Activated CD4-positive, alpha-beta T cell treated with anti-CD3 and anti-CD28 coated beads, Interleukin-2, amount 50 U/mL, for 48 hours (primary cell): ENCODE measurements at places on chromosomes 4 and X.

DNA sequence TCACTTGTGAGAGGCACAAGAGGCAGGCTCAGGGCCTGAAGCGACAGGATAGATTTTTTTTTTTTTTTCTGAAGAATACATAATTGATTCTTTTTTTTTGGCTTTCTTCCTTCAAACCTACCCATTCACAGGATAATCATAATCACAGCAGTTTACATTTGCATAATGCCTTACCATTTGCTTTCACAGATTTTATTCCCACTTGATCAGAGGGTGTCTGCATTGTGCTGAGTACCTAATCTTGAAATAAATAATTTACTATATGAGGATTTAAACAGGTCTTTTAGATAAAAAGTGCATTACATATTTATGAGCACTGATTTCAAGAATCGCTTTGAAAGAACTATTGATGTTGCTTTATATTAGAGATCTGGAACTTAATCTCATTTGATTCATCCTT is 219.3 kb downstream of the SPRY1 start:
- DNase-seq, result no peak

DNA sequence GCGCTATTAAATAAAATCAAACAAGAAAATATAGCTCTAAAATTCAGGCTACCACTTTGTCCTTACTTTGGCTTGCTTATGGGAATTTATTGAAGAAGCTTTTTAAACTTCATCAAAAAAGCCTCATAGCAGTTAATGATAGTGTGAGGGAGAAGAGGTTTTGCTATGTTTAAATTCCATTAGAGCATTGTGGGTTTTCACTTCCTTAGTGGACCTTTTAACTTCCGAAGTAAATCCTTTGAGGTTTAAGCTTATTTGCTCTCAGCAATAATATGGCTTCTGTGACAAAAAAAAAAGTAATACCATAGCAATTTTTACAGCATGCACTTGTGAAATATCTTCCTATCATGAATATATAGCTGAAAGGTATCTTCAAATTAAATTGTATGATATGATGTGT is 120.2 kb upstream of the NDST4 start:
- DNase-seq, result no peak

DNA sequence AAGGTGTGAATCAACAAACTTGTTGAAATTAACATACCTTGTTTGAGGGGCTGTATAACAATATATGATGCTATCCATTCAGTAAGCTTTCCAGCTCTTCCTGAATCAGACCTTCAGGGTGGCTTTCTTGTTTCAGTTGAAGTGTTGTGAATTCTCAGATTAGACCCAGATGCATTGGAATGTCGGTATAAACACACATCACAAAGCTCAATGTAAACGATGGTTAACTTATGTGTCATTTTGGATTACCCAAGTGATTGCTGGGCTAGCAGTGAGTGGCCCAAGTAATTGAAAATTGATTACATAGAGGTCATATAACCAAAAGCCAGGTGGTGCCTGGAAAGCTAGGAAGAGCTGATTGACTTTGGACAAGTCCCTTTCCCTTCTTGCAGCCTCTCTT is 115.0 kb downstream of the SHROOM4 start:
- DNase-seq, result no peak

DNA sequence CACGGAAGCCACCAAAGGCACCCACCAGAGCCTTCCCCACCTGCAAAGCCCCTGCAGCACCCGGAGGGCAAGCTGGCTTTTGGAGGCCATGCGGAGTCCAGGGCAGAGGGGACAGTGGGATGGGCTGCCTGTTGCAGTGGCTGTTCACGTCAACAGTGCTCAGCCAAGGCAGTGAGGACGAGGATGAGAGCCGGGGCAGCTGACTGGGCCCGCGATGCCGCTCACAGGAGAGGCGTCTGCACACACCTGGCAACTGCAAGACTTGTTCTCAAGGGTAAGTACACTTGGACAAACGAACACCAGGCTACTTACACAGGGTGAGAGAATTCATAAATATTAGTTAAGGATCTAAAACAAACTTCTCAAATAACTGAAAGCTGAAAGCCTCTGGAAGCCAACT is 19.6 kb downstream of the FGFR3 start:
- DNase-seq, result no peak

DNA sequence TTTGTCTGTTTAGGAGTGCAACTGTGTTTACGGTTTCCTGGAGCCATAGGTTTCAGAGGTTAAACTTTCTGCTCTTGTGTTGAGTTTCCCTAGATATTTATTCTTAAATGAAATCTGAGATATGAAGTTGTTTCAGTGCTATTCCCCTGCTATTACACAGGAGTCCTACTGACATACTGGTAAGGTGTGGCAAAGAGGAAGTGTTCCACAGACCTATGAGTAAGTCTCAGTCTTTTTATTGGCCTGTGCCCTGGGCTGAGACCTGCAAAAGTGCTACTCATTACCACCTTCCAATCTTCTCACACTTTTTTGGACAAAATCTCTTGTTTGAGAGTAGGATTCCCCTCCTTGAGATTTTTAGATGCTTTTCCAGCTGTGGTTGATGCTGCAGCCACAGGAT is 35.6 kb upstream of the MAGEA8 start:
- no peak for DNase-seq

- no peak for DNase-seq
Measured at GRCh38 chrX:106649523-106650428, 38.0 kb downstream of the RADX start.

DNA sequence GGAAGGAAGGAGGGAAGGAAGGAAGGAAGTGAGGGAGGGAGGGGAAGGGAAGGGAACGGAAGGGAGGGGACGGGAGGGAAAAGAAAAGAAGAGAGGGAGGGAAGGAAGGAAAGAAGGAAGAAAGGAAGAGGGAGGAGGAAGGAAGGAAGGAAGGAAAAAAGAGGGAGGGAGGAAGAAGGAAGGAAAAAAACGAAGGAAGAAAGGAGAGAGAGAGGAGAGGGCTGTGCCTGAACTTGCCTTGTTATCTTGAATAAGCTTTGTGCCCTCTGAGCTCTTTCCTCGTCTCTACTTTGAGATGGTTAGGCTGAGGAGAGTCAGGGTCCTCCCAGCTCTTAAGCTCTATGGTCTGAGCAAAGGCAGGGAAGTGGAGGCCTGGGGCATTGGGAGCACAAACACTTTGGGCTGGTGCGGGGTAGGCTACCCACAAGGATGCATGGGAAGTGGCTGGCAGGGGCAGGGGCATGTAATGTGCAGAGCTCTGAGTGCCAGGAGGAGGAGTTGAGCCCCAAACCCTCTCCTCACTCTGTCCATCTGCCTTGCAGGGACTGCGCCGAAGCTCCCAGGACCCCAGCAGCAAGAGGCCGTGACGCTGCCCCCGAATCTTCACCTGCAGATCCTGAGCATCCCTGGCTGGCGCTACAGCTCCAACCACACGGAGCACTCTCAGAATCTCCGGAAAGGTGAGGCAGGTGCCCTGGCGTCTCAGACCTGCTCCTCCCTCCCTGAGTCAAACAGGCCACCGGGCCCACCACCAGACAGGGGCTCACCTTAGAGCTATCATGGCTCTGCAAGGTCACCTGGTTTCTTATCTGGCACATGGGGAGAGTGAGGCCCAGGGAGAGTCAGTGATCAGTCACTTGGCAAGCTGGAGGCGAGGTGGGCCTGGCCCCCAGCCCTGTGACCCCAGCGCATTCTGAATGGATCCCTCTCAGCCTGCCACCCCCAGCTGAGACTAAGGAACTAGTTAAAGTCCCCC is 26.5 kb upstream of the MRFAP1 start:
- no peak for DNase-seq

DNA sequence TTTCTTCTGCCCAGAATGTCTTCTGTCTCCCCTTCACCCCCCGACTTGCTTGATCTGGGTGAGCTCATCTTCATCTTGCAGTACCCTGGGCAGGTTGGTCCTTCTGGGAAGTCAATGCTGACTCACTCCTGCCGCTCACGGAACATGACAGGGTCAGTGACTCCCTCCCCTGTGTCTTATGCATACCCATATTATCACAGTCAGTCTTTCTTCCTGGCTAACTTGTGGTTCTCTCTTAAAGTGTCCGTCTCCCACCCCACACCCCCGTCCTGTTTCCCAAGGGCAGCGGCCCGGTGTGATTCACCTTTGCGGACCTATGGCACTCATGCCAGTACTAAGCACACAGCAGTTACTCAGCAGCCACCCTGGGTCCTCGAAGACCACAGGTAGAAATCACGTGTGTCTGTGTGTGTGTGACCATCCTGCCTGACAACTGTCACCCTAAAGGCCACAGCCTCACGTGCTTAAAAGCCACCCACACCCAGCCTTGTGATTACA is 17.7 kb downstream of the IQSEC2 start:
- peak; percentile 50 for DNase-seq

DNA sequence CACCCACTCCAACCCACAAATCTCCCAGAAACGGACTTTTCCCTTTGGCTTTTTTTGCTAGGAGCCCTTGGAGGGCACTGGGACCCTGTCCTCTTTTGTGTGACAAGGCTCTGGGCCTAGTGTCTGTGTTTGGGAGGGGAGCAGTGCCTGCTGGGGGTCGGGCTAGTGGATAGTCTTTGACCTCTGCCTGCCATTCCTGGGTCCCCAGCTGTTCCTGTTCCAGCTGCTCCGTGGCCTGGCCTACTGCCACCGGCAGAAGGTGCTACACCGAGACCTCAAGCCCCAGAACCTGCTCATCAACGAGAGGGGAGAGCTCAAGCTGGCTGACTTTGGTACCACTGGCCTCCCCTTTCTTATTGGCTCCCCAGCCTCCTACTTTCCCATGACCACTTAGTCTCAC is 6.7 kb upstream of the USP11 start:
- DNase-seq, result no peak

DNA sequence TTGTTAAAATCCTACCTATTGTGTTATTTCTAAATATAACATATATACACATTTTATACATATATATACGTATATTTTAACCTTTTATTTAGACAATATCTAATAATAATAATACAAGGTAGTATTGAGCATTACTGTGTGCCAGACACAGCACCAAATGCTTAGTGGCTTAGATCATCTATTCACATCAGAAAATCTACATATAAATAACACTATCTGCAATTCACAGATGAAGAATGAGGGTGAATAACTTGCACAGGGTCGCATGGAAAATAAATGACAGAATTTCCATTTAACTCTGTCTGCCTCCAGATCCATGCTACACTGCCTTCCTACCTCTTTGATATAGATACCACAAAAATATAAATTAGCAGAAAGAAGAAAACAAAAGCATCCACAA is 37.7 kb downstream of the SHROOM4 start:
- DNase-seq, result no peak

- no peak for DNase-seq
Measured at GRCh38 chr4:21887481-21887880, 61.1 kb downstream of the KCNIP4 start.

DNA sequence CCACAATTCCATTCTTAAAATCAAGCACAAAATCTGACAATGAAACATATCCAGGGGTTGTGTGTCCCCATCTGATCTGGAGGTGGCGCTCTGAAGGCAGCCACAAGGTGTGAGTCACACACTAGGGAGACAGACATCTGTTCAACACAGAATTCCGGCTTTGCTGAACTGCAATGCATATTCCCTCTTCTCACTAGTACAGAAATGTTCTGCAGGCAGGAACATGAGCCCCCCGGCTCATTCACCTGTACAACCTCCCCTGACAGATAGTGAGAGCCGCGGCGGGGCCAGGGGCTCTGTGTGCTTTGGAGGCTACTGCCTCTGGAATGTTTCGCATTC is 41.9 kb downstream of the WDR1 start:
- no peak for DNase-seq

- no peak for DNase-seq
Measured at GRCh38 chr4:164508097-164508496, 245.8 kb upstream of the SMIM31 start.

DNA sequence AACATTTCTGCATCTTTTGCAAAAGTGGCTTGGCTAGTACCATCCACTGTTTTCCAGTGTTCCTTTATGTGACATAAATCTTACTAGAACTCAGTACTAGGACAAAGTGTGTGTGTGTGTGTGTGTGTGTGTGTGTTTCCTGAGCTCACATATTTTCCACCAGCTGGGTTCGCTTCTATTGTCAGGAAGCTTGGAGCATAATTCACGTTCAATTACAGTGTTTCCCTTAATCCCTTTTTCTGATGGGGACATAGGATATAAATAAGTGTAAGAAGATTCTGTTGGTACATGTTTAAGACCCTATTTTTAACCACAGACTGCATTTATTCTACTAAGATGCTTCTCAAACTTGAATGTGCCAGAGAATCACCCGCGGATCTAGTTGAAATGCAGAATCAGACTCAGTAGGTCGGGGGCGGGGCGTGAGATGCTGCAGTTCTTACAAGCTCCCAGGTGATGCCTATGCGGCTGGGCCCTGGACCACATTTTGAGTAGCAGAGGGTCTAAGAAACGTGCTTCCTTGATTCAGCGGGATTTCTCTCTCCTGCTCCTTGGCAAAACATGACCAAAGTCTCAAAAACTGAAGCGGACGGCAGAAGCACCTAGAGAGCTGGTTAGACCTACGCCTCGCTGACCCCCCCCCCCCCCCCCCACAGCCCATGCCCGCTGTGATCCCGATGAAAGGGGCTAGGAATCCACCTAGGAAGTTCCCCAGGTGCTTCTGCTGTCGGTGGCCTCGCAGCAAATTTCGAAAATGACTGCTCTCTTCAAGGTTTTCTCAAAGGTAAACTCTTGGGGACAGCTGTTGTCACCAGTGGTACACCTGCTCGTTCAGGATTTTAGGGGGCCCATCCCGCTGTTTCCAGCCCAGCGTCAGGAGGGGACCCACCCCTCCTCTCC is 797 bp downstream of the CD99L2 start:
- DNase-seq, result peak; percentile 63

- DNase-seq, result peak; percentile 10
Measured at GRCh38 chr4:183798301-183799253, 106.5 kb upstream of the STOX2 start.

DNA sequence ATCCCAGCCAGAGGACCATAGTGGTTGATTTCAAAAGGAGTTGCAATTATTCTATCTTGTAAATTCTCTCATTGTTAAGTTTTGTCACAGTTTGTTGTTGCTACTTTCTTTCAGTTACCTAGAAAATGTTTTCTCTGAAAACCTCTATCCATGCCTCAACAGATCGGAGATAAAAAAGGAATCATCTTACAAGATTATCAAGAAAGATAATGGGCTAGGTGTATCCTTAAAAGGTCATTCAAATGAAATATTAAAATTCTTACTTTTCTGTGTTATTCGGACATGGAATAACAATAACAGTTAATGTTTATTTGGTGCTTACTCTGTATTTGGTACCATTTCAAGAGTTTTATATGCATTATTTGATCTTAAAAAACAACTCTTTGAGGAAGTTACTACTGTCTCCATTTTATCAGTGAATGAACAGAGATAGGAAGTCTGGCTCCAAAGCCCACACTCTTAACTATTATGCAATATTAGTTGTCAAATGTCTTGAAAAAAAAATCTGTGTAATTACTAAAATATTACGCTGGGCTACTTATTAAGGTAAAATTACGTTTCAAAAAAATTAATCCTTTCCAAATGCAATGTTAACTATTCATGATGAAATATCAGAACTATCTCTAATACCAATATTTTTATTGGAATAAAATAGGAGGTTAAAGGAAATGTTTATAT is 97.5 kb downstream of the SNCA start:
- DNase-seq, result no peak

- DNase-seq, result no peak
Measured at GRCh38 chr4:69849969-69850368, 10.0 kb downstream of the SULT1E1 start.
